ENCODE measurements at places on chromosomes 3 and 15.
A peak's percentile ranks its signal among the peaks of the same experiment; 100 is the strongest.

DNA sequence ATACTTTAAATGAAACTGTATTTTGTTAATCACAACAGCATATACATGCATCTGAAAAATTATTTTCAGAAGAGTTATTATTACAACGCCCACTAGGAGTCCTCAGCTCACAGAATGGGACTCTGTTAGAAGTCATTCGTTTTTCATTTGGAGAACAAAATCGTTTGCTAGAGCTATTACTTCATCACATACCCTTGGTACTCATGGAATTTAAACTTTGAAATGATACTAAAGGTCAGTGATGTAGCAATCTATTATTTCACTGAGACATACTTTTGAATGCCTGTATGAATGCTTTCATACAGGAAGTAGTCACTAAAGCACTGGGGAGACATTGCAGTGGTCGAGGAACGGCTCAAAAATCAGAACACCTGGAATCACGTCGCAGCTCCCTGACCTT, 198.1 kb downstream of the MBNL1 start:
- DNase-seq: peak; percentile 81

DNA sequence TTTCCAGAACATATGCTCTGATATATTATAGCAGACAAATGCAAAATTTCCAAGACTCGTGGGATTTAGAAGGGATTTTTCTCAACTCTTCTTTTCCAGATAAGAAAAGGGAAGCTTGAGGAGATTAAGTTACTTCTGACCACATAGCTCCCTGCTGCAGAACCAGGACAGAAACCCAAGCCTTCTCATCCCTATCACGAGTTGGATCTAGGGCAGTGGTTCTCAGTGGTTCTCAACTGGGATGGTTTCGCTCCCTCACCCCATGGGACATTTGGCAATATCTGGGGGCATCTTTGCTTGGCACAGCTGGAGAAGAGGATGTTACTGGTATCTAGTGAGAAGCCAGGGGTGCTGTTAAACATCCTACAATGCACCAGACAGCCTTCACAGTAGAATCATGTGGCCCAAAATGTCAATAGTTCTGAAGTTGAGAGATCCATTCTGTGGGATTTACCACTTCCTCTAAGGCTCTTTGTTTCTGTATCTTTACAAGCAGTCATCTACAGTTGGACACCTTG, 64.2 kb downstream of the LIPC start:
- peak; percentile 43 for DNase-seq

DNA sequence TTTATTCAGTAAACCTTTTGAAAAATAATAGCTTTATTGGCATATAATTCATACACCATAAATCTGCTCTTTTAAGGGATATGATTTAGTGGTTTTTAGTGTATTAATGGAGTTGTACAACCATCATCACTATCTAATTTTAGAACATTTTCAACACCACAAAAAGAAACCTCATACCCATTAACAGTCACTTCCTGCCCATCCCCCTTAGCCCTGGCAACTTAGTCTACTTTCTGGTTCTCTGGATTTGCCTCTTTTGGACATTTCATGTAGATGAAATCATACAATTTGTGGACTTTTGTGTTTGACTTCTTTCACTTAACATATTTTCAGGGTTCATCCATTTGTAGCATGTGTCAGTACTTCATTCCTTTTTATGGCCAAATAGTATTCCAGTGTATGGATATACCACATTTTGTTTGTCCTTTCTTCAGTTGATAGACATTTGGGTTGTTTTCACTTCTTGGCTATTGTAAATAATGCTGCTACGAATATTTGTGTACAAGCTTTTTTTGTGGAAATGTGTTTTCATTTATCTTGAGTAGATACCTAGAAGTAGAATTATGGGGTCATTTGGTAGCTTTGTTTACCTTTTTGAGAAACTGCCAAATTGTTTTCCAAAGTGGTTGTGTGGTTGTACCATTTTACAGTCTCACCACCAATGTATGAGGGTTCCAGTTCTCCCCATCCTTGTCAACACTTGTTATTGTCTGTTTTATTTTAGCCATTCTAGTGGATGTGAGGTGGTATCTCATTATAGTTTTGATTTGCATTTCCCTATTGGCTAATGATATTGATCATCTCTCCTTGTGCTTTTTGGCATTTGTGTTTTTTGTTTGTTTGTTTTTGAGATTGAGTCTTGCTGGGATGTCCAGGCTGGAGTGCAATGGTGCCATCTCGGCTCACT, 45.8 kb downstream of the SMAD3 start:
- peak; percentile 54 for DNase-seq

DNA sequence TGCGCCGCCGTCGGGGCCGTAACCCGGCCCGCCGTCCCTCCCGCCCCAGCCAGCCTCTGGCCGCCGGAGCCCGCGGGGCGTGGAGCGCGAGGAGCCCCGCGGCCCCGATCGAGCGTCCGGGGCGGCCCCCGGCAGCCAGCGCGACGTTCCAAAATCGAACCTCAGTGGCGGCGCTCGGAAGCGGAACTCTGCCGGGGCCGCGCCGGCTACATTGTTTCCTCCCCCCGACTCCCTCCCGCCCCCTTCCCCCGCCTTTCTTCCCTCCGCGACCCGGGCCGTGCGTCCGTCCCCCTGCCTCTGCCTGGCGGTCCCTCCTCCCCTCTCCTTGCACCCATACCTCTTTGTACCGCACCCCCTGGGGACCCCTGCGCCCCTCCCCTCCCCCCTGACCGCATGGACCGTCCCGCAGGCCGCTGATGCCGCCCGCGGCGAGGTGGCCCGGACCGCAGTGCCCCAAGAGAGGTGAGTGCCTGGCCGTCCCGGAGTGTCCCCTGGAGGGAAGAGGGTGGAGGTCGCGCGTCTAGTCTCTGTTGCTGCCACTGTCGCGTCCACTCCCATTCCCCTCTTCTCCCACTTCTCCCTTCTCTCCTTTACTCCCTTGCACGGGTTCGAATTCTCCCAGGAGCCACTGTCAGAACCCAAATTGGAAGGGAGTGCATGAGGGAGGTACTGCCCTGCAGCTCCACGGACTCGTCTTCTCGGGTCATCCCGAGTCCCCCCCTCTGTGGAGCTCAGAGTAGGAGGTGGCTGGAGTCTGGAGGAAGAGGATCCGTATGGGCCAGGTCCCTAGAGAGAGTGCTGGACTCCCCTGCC, 585 bp downstream of the CSK start:
- DNase-seq: peak; percentile 60

GRCh38 chr15:92122259-92122658, 268.8 kb downstream of the SLCO3A1 start:
- DNase-seq: no peak

GRCh38 chr3:158520433-158520832, 50.6 kb upstream of the MLF1 start:
- DNase-seq: no peak

GRCh38 chr3:84108442-84108971, 850.3 kb upstream of the CADM2 start:
- DNase-seq: no peak

- DNase-seq: peak; percentile 95
Observed at GRCh38 chr3:23567917-23568316, 237.8 kb upstream of the UBE2E1 start.

- DNase-seq: no peak
Observed at GRCh38 chr3:133037436-133037835, 755 bp upstream of the TMEM108 start.

DNA sequence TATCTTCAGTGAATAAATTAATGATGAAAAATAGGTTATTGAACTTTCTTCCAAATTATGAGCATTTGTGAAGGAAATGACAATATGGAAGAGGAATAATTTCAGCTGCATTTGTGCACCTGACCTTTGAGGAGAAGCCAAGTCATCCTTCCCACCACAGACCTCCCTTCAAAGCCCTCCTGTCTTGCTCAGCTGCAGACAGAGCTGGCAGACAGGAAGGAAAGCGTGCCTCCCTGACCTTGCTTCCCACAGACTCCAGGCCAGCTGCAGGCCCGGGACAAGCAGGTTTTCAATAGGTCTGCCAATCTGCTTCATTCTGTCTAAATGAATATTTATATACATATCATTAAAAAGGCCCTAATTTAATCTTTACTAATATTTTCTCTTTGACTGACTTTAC, 152.9 kb upstream of the RBMS3 start:
- no peak for DNase-seq

- no peak for DNase-seq
Observed at GRCh38 chr3:65777050-65777449, 261.7 kb downstream of the MAGI1 start.

DNA sequence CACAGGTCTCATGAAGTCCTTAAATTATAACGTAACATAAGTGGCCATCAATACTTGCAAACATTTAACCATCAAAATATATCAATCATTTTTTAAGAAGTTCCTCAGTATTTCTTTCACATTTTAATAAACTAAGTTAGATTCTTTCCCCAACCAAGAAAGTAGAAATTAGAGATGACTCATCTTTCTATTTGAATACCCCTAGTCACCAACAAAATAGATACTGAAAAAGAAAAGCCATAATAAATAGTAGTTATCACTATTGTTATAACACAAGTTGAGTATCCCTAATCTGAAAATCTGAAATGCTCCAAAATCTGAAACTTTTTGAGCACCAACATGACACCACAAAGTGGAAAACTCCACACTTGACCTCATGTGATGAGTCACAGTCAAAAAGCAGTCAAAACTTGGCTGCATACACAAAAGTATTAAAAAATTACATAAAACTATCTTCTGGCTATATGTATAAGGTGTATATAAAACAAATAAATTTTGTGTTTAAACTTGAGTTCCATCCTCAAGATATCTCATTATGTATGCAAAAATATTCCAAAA, 3.7 kb downstream of the SHQ1 start:
- peak; percentile 61 for DNase-seq

DNA sequence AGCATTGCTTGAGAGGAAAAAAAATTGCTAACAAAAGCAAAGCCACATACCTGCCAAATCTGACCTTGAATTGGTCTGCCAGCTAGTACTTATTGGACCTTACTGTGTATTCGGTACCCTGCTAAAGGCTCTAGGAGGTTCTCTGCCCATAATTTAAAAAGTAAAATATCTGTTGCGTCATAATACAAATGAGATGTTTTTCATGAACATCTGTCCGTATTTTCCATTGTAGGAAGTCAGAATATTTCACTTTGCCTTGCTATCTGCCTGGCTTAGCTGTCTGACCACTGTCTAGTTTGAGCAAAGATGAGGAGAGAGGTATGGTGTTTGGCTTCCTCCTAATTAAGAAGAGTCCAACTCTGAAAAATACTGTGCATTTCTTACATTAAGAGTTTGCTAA, 10.8 kb upstream of the C3orf20 start:
- DNase-seq: no peak

DNA sequence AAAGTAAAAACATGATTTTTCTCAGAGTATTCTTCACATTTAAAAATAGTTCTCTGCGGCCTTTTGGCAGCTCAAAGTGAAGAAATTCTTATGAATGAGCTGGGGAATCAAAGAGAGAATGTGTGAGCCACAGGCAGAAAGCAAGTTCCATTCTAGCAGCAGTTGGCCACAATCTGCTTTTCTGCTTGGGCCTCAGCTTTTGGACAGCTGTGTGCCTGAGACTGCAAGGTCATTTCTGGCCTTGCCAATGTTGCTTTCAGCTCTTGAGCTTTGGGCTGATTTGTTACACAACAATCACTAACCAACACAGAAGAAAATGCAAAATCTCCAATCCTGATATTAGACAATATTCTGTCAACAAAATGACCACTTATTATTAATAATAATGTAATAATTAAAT, 14.4 kb upstream of the TM4SF4 start:
- no peak for DNase-seq

GRCh38 chr3:139187648-139188047, 143.0 kb upstream of the PRR23C start:
- DNase-seq: no peak

- DNase-seq: peak; percentile 89
Observed at GRCh38 chr15:78065284-78065872, 12.1 kb downstream of the TBC1D2B start.

GRCh38 chr15:70031261-70031660, 66.5 kb downstream of the TLE3 start:
- DNase-seq: peak; percentile 73

- peak; percentile 60 for DNase-seq
Observed at GRCh38 chr3:184261854-184262763, 756 bp upstream of the CAMK2N2 start.

GRCh38 chr3:194129581-194130133, 6.3 kb upstream of the HES1 start:
- DNase-seq: no peak

DNA sequence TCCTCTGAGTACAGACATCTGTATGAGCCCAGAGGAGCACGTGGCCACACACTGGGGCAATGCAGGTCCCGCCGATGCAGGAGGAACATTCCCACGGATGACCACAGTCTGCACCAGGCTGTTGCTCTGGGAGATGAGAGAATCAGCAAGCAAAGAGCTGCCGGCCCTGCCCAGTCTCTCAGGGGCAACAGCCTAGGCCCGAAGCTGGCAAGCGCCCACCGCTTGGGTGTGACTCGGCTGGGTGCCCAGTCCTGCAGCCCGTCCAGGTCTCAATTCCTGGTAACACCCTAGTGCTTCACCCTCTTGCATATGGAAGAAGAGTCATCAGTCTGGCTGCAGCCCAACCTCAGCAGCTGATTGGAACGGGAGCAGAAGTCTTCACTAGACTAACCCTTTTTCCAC, 153.7 kb upstream of the HES1 start:
- no peak for DNase-seq

- DNase-seq: peak; percentile 83
Observed at GRCh38 chr3:16482770-16483531, 30.5 kb downstream of the RFTN1 start.

- no peak for DNase-seq
Observed at GRCh38 chr3:47870156-47870555, 67.2 kb downstream of the DHX30 start.

GRCh38 chr3:52094571-52095485, 38.5 kb upstream of the DUSP7 start:
- no peak for DNase-seq

DNA sequence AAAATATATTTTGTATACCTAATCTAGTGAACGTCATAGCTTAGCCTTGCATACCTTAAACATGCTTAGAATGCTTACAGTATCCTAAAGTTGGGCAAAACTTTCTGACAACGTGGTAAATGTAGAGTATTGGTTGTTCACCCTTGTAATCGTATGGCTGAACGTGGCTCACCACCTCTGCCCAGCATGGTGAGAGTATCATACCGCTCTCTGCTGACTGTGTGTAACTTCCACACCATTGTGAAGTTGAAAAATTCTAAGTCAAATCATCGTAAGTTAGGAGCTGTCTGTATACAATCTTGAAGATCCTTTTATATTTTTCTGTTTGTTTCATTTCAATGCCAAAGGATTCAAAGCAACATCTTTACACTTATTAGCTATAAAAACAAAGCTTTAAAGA, 63.5 kb upstream of the TRPC1 start:
- no peak for DNase-seq

All from suppressor macrophage treated with lipopolysaccharide for 1 hour (primary cell).